Neural progenitor cell (in vitro differentiated cells): ENCODE measurements at places on chromosomes 7 and 10.

DNA sequence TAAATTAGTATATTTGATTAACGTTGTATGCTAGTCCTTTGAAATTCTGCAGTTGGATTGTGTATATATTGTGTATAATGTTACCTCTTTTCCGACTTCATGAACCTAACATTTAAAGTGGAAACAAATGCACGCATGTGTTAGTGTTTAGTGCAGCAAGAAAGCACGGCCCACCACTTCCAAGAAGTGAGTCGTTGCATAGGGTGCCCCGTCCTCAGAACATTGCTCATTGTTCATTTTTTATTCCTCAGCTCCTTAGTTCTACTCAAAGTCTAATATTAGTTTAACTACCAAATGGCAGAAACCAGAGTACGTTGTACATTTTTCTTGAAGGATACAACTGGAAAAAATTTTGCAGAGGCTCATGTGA is 407.6 kb downstream of the AUTS2 start:
- no peak for DNase-seq

GRCh38 chr7:42238709-42239366 is 1.8 kb upstream of the GLI3 start:
- peak; percentile 59 for DNase-seq

GRCh38 chr10:63829020-63829419 is 307.8 kb downstream of the REEP3 start:
- DNase-seq: no peak

DNA sequence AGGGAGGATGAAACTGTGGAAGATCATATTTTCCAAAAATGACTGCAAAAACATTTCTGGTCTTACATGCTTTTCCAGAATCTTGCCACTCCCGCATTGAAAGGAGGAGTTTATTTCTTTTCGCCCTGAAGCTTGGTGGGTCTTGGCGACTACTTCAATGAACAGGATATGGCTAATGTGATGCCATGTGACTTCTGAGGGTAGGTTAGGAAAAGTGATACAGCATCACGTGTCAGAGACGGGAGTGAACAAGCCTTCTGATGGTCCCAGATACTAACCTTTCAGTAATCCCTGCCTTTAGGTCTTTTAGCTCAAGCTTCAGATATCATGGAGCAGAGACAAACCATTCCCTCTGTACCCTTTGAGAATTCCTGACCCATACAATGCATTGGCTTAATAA is 192.2 kb upstream of the HPS1 start:
- DNase-seq: no peak

GRCh38 chr10:112835217-112835715 is 114.8 kb upstream of the TCF7L2 start:
- peak; percentile 50 for DNase-seq
